NAMALWA (cell line): ENCODE measurements at places on chromosomes 13 and 19.

GRCh38 chr13:110644892-110645521 lies 29.7 kb downstream of the NAXD start:
- DNase-seq: peak; percentile 35

DNA sequence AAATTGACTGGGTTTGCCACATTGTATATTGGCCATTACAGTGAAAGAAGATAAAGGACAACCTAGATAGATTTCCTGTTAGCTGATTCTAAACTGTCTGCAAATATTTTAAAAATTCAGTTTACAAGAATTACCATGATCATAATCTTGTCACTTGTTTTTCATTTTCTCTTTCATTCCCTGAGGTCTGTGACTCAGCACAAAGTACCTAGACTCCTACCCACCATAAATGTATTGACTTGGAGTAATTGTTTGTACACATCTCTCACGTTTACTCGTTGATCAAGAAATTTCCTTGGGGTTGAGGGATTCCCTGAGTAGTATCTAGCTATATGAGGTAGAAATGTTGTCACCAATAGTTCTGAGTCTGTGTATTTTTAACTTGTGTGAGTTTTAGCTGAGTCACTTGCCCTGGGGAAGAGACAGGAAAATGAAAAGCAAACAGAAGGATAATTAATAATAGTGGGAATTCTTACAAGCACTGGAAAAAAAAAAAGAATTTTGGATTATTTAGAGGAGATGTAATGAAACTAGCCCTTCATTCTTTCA lies 299.2 kb upstream of the DACH1 start:
- no peak for DNase-seq

GRCh38 chr13:27918041-27918917 lies 1.5 kb upstream of the PDX1 start:
- no peak for DNase-seq

GRCh38 chr13:32783067-32783466 lies 196.8 kb downstream of the PDS5B start:
- no peak for DNase-seq

GRCh38 chr13:43693639-43694038 lies 93.1 kb downstream of the ENOX1 start:
- no peak for DNase-seq
